ENCODE measurements at places on chromosomes 13 and 19.

GRCh38 chr13:100129605-100130004 is 40.7 kb downstream of the PCCA start:
- no peak for DNase-seq

- no peak for DNase-seq
Observed at GRCh38 chr19:48308631-48309586, 16.4 kb upstream of the EMP3 start.

DNA sequence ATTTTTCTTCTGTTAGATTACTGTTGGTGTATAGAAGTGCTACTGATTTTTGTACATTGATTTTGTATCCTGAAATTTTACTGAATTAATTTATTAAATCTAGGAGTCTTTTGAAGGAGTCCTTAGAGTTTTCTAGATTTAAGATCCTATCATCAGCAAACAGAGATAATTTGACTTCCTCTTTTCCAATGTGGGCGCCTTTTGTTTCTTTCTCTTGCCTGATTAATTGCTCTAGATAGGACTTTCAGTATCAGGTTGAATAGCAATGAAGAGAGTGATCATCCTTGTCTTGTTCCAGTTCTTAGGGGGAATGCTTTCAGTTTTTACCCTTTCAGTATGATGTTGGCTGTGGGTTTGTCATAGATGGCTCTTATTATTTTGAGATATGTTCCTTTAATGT is 5.6 kb upstream of the CD33 start:
- DNase-seq: no peak

- no peak for DNase-seq
Observed at GRCh38 chr19:14575428-14575980, 3.6 kb upstream of the NDUFB7 start.

DNA sequence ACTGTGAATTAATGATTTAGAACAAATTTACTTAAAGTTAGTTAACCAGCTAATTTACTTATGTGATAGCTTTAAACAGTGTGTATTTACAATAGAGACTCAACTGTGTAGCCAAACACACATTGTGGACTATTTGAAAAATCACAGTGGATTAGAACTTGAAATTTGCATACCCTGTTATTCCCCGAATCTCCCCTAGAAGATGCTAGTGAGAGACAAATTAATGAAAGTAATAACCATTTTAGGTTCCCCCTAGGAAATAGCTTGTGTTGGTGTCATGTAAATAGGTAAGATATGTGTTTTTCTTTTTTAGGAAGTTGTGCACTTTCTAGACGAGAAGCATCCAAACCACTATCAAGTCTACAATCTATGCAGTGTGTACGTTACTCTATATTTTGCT is 98.5 kb downstream of the C1QTNF9 start:
- DNase-seq: no peak

DNA sequence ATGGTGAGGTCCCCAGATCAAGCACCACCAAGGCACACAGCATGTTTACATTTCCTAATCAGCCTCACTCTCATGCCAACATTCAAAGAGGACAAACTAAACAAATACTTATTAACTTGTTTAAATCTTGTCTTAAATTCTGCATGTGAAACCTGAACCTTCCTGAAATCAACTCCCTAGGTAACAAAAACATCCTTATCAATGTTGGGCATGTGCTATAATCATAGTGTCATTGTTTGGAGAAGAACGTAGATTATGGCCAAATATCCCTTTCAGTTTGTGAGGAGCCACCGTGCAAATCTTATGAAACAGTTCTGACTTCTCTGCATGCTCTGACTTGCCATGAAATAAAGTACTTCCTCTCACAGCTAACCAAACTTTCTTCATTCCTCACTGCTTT is 123.8 kb downstream of the NDFIP2 start:
- no peak for DNase-seq

DNA sequence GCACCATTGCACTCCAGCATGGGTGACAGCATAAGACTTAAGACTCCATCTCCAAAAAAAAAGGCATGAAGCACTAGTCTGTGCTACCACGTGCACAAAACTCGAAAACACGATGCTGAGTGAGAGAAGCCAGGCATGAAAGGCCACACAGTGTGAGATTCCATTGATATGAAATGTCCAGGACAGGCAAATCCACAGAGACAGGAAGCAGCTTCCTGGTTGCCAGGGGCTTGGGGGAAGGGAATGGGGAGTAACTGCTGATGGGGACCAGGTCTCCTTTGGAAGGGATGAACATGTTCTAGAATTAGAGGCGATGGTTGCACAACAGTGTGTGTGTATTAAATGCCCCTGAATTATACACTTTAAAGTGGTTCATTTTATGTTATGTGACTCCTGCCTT is 15.9 kb upstream of the JUND start:
- no peak for DNase-seq

DNA sequence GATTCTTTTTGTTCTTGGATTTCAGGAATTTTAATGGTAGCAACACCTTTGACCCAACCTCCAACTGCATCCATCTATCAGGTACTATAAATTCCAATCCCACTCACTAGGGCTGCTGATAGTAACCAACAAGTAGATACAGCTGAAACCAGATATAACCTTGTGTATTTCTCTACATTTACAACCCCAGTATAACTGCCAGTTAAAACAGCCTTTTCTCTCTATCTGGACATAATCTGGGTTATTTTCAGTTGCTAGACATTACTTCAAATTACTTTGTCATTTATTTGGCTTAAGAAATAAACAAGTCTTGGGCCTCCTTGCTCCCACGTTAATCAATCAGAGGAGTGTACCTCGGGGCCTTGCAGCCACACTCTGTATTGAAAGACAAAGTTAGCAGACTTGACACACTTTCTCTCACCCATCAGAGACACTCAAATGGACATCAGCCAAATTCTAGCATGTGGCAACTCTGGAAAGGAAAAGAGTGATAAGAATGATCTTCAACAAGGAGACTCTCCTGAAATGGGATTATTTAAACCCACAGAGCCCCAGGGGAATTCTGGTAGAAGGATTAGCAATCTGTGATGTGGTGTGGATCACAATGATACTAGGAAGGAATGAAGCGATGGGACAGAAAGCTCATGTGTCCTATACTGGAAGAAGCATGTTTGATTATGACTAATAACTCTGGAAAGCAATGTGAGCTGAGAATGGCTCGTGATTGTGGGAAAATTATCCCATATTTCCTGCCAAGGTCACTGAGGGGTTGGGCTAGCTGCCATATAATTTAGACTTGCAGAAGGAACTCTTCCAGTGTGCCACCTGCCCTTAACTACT is 157.5 kb downstream of the FLT1 start:
- DNase-seq: no peak

DNA sequence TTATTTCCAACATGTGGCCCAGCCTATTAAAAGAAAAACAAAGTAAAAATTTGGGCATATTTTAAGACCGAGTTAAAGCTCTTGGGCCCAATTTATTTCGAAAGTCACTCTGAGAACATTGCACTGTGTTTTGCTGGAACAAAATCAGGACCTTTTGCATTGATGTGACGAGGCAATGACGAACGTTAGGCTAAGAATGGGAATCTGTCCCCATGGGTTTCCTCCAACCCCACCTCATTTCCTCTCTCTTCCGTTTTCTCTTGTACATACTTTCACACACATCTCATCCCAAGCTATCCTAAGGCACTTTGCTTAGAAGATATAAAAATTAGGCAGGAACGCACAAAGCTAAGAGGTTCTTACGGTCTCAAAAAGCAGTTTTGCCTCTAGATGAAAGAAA is 22.1 kb downstream of the EDNRB start:
- DNase-seq: no peak

- DNase-seq: no peak
Observed at GRCh38 chr19:661427-662196, 1.4 kb downstream of the RNF126 start.

DNA sequence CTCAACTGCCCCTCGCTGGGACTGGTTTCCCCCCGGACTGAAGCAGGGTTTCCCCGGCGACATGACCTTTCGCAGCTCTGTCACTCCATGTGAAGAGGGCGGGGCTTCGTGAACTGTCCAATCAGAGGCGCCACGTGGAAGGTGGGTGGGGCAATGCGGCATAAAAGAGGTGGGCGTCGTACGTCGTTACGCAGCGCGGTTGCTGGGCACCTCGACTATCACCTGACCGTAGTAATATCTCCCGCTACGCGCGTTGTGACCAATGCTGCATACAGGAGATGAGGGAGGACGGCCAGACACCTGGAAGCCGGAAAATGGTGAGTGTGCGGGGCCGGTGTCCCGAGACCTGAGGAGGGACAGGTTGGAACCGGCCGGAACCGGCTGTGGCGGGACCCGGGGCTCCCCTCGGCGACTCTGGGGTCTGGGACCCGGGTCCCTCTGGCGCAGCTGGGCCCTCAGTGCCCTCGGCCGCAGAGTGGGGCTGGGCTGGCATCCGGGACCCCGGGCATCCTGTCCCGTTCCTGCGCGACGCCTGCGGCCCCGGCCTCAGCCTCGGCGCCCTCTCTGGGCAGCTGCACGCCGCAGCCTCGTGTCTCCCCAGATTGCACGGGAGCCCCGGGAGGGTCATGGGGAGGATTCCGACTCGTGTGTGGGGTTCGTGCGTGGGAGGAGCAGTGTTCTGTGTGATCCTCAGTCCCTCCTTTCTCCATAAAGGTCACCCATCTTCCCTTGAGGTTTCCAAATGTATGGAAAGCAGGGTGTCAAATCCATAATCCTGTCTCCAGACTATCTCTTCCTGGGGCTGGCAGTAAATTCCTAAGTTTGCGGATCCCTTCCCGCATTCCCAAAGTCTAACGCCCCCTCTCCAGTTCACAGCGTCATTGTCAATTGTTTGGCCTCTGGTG is 32.2 kb downstream of the ZNF136 start:
- DNase-seq: no peak

- DNase-seq: no peak
Observed at GRCh38 chr19:35156673-35157014, 2.1 kb downstream of the FXYD5 start.

GRCh38 chr13:39263531-39263930 is 225.3 kb downstream of the NHLRC3 start:
- no peak for DNase-seq

DNA sequence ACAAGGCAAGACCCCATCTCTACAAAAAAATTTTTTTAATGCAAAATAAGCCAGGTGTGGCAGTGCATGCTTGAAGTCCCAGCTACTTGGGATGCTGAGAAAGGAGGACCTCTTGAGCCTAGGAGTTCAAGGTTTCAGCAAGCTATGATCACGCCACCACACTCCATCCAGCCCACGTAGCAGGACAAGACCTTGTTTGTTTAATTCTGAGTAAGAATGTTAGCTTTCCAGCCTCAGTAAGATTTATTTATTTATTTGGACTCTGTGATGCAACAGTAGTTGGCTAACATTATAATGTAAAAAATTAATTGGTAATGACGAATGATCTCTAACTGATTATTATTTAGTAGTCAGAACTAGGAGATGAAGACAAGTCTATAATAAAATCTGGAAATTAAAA is 23.3 kb downstream of the N4BP2L2 start:
- DNase-seq: no peak

- DNase-seq: peak; percentile 94
Observed at GRCh38 chr19:46487802-46488445, 7.7 kb downstream of the PNMA8B start.

DNA sequence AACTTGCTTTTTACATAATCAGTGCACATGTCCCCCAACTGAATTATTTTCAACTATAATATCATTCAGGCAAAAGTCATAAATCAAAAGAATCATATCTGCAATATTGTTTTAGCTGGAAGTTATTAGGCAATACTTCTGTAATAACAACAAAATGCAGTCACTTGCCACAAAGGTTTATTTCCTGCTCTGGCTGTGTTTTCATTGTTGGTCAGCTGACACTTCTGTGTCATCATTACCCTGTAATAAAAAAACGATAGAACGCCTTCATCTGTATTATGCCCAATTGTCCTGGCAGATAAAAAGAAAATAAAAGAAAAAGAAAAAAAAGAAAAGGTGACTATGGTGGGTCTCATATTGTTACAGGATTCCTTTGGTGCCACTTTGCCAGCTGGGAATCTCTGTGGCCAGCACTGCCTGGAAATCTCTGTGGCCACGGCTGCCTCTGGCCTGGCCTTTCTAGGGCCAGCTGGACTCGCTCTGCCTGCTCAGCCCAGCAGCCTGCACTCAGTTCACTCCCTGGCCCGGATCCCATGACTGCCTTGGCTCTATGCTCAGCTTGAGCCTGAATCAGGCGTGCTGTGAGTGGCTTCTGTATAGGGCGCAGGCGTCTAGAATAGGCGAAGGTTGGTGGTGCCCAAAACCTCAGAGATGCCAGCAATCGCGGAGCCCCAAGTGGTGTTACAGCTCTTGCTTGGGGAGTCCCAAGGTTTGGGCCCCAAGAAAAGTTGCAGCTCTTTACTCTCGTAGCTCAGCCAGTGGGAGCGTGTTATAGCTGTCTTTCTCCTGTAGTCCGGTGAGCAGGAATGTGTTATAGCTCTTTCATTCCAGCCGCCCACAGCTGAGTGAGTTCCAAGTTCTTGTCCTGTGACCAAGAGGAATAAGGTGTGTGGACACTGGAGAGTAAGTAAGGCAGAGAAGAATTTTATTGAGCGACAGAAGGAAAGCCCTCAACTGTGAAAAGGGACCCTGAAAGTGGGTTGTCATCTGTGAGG is 1227.1 kb downstream of the SLITRK1 start:
- DNase-seq: no peak

DNA sequence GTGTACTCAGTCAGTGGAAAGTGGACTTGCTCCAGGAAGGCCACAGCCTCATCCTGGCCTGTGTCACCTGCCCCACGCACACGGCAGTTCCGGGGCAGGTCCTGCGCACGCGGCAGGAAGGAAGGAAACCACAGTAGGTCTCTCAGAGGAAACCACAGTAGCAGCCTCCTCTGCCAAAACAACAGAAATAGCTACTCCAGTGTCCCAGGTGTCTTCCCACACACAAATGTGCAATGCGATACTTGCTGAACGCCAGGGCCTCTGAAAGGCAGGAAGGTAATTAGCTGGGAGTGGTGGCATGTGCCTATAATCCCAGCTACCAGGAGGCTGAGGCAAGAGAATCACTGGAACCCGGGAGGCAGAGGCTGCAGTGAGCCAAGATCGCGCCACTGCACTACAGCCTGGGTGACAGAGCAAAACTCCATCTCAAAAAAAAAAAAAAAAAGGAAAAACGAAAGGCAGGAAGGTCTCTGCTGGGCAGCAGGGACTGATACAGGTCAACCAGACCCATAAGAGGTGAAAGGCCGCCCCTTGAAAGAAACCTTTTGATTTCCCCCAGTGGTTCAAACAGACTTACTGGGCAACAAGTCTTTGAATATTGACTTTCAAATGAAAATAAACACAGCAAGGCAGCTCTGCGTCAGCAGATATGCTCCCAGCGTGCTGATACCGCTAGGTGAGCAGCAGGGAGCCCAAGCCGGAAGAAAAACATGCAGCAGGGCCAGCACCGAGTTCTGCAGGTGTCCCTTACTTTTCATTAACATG is 49.5 kb downstream of the CRYL1 start:
- DNase-seq: no peak

GRCh38 chr13:42333613-42334328 is 61.8 kb downstream of the AKAP11 start:
- peak; percentile 7 for DNase-seq
